SJSA1 (cell line): ENCODE measurements at places on chromosomes 13 and 19.

DNA sequence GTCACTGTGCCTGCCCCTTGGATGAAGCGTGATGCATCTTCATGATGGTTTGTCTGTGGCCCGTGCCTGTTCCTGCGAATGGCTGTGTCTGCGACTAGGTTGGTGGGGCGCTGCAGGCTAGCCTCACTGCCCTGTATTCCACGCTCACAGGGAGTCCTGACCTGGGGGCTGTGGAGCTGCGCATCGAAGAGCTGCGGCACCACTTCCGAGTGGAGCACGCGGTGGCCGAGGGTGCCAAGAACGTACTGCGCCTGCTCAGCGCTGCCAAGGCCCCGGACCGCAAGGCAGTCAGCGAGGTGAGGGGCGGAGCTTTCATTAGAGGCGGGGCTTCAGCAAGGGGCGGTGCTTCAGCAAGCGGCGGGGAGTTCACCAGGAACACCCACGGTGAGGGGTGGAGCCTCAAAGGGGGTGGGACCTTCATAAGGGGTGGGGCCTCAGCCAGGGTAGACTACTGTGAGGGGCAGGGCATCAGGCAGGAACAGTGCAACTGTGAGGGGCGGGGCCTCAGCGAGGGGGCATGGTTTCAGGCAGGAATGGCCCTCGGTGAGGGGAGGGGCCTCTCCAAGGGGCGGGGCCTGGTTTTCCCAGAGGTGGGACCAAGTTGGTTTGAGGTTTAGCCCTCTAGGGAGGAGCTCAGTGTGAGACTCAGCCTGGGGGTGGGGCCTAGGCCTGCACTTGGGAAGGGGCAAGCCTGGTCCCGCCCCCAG, 17.2 kb downstream of the PKN1 start:
- peak; percentile 18 for DNase-seq

GRCh38 chr13:51324714-51325420, 14.6 kb upstream of the SERPINE3 start:
- no peak for DNase-seq

DNA sequence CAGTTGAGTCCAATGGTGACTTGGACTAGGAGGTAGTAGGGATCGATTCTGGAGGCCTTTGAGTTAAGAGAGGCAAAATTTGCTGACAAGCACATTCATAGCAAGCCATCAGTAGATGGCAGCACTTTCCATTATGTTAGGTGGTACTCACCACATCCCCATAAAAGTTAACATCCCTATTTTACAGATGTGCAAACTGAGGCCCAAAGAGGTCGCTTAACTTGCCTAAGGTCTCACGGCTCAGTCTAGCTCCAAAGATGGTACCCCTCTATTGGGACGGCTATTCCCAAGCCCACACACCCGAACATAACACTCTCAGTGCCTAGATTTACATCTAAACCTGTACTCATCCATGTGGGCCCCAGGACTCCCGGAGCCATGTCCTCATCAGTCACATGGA, 21.5 kb upstream of the FOSB start:
- no peak for DNase-seq

GRCh38 chr19:1266916-1267476, 2.1 kb upstream of the CIRBP start:
- DNase-seq: no peak

- DNase-seq: no peak
Observed at GRCh38 chr13:113404723-113405471, 41.0 kb upstream of the GRTP1 start.

DNA sequence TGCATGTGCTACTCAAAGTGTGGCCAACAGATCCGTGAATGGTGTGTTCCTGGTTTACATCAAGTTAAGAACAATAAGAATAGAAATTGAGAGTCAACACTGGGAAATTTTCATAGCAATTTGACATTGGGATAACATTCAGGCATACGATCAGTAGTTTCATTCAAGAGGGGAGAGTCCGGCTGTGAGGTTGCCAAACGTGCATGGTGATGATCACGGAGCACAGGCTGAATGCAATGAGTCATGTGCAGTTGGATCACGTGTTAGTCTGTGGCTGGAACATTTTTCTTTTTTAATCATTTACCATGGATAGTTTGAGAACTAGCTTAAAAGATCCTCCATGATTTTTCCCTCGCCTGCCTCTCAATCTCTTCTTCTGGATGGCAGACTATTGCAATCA, 2.5 kb upstream of the DCT start:
- DNase-seq: no peak

DNA sequence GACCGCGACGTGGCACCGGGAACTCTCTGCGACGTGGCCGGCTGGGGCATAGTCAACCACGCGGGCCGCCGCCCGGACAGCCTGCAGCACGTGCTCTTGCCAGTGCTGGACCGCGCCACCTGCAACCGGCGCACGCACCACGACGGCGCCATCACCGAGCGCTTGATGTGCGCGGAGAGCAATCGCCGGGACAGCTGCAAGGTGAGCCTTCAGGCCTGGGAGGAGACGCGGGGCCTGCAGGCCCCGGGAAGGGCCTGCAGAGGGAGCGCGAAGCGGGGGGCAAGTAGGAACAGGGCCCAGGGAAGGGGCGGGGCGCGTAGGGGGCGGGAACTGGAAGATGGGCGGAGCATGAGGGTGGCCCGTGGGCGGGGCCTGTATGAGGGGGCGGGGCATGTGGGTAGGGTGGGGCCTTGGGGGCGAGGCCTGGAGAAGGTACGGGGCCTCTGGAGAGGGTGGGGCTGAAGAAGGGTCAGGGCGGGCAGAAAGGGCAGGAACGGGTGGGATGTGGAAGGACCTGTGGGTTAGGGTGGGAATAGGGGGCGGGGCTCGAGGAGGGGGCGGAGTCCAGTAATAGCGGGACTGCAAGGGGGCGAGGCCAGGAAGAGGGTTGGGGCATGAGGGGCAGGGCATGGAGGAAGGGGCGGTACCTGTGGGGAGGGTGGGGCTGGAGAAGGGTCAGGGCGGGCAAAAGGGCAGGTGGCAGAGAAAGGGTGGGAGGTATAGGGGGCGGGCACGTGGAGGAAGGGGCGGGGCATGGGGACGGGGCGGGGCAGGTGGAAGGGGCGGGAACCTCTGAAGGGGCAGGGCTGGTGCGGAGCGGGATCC, 2.5 kb downstream of the CFD start:
- DNase-seq: no peak

DNA sequence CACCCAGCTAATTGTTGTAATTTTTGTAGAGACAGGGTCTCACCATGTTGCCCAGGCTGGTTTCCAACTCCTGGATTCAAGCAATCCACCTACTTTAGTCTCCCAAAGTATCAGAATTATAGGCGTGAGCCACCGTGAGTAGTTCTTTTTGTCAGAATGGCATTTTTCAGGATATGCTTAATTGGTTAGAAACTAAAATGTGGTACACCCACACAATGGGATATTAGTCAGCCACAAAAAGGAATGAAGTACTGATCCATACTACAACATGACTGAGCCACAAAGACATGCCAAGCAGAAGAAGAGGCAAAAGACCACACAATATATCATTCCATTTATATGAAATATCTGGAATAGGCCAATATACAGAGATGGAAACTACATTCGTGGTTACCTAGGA, 41.7 kb upstream of the MAP3K10 start:
- DNase-seq: no peak

DNA sequence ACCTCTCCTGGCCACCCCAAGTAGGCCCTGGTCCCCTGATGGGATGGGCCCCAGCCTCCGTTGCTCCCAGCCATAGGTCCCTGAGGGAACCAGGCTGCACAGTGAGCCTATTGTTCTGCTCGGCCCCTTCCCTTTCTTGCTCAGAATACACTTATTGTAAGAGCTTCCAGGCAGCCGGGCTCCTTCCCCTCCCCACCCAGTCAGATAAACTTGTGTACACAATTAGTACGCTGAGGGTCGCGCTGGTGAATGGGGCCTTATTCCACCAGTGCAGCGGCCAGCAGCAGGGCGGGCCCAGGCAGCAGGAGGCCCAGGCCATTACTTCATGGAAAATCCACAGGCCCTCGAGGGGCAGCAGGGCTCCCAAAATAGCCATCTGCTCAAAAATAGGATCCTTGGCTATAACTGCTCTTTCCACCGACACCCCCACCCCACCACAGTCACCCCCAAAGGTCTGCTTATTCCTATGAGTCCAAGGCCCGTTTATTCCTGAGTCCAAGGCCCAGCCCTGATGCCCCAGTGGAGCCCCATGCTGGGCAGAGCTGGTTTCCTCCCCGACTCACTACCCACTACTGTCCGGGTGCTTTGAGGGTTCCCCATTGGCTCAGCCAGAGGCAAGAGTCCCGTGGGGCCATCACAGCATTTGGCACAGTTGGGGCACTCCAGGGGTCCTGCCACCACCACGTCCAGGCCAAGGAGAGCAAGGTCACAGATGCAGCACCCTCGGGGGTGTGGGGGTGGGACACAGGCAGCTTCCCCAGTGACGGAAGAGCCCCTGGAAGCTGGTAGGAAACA, 22.1 kb downstream of the CAPN12 start:
- no peak for DNase-seq

- no peak for DNase-seq
Observed at GRCh38 chr19:16861011-16861410, 27.8 kb upstream of the F2RL3 start.

DNA sequence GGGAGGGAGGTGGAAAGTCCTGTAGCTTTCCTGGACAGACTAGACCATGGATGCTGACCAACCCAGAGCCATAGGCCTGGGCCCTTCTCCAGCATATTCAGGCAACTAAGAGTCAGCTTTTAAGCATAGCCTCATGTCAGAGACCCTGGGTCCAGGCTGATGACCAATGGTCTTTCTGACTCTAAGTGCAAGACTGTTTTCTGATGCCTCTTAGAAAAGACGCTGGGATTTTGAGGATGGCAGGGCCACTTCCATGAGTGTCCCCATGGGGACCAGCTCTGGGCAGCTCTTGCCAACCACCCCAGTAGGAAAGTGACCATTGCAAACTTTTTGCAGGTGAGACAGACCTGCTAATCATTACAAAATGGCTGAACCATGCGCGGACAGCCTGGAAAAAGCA, 135.6 kb upstream of the KL start:
- DNase-seq: no peak

DNA sequence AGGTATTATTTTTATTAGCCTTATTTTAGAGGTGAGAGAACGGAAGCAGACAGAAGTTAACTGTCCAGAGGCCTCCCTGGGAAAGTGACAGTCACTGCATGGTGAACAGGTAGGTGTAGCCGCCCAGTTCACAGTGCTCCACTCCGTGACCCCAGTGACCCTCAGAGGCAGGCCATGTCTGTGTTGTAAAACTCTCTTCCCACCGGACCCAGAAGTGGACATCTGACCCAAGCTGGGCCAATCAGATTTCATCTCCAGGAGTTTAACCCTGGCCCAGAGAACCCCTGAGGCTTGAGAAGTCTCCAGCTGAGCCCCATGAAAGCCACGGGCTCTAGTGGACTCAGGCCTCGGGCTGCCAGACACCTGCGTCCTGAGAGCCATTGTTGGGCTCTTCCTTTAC, 83.6 kb upstream of the FARP1 start:
- DNase-seq: no peak
